ENCODE measurements at places on chromosomes 4 and X.

GRCh38 chrX:9728261-9728660 is 37.4 kb downstream of the GPR143 start:
- no peak for DNase-seq

GRCh38 chr4:33054161-33054560 is 2334.0 kb downstream of the PCDH7 start:
- DNase-seq, result no peak

DNA sequence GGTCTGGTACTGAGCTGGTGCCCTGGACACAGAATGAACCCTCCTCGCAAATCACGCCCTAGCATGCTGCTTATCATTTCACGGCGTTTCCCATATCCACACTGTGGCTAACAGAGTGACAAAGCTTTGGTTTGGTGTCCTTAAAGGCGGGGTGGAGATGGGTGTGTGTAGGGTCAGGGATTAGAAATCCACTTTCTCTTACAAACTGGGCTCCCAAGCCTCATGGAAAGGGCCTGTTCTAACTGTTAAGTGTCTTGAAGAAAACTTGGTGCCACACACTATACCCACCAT is 735 bp upstream of the CHRDL1 start:
- DNase-seq, result no peak

DNA sequence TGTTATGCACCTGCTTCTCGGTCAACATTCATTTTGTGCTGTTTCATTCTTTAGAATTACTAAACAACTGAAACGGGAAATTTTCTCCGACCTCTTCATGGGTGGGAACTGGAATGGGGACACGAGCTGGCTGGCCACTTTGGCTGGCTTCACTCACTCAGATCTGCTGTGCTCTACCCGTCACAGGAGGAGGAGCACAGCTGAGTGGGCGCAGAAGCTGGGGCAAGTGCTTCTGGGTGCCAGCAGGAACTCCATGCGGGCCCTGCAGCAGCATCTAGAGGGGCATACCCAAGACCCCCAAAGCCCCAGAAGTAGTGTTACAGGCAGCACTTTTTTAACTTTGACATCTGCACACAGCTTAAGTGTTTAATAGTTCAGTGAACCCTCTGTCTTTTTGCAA is 109.6 kb downstream of the TMEM144 start:
- DNase-seq, result no peak

DNA sequence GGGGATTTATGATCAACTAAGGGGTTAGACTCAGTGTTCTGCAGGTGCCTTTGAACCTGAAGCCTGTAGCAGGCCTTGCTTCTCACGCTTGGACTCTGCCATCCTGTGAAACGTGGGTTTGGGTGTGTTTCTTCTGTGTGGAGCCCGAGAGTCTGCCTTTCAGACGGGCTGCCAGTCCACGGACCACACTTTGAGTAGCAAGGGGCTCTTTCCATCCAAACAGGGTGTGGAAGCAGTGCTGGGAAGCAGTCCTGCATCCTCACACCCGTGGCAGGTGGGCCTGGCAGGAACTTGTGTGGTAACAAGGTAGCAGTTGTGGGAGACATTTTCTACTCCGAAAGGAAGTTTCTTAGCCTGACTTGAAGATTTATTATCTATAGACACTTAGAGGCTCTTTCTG is 22.7 kb downstream of the RGS12 start:
- DNase-seq, result no peak

DNA sequence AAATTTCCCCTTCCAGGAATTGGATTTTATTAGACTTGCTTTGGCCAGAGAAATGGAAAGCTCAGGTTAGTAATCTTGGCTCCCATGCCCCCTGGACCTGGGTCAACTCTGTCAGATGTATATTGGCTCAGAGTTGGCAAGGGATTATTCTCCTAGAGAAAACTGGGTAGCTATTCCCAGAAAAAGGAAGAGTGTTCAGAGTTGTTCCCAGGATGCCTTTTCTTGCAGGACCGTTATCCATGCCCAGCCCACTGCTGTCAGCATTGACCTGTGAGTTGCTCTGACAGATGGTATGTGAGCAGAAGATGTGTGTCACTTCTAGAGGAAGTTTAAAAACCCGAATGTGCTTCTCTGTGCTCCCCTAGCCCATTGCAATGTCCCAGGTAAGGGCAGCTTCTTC is 509.9 kb upstream of the ZFP42 start:
- DNase-seq, result no peak

GRCh38 chrX:20620306-20620705 is 353.6 kb upstream of the RPS6KA3 start:
- DNase-seq, result peak; percentile 7

DNA sequence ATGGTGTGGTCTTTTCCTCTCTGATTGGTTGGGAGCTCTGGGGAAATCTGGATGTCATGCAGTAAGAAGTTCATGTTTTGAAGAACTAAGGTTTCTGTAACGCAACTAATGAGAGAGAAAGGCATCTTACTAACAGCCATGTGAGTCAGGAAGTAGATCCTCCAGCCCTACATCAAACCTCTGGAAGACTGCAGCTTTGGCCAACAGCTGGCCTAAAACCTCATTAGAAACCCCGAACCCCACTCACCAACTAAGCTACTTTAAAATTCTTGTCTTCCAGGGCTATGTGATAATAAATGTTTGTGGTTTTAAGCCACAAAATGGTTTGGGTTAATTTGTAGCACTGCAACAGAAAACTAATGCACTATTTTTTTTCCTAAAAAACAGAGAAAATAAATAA is 549.0 kb upstream of the GRID2 start:
- DNase-seq, result peak; percentile 69

- DNase-seq, result no peak
These were observed 42.1 kb downstream of the VAMP7 start for GRCh38 chrX:155923200-155923599.

GRCh38 chr4:97786306-97786920 is 356.9 kb downstream of the STPG2 start:
- DNase-seq, result no peak

DNA sequence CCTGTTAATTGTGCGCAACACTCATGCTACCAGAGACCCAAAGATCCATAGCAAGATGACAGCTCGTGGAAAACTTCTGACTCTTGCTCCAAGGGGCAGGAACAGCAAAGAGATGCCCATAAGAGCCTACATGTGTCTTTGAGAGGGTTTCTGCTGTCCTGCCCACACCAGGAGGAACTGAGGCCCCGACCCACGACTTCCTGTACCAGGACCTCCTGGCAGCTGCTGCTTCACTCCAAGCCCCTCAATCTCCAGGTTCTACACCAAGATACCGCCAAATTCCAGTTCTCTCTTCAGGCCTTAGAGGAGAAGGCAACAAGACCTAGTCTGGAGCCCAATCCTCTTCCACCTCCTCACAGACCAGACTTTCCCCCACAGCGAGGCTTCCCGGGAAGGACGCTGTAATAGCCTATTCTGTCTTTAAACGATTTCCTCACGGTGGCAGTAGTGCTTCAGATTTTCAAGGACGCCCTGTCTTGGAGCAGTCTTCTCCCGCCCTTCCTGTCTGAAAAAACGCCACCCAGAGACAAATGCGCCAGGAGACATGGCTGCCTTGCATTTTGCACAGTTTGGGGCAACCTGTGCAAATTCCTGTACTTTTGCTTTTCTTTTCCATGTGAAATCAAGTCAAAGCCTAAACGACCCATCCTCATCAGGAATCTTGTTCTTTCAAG is 230.2 kb upstream of the STK26 start:
- no peak for DNase-seq

GRCh38 chr4:99507762-99508161 is 3.1 kb upstream of the C4orf17 start:
- no peak for DNase-seq

DNA sequence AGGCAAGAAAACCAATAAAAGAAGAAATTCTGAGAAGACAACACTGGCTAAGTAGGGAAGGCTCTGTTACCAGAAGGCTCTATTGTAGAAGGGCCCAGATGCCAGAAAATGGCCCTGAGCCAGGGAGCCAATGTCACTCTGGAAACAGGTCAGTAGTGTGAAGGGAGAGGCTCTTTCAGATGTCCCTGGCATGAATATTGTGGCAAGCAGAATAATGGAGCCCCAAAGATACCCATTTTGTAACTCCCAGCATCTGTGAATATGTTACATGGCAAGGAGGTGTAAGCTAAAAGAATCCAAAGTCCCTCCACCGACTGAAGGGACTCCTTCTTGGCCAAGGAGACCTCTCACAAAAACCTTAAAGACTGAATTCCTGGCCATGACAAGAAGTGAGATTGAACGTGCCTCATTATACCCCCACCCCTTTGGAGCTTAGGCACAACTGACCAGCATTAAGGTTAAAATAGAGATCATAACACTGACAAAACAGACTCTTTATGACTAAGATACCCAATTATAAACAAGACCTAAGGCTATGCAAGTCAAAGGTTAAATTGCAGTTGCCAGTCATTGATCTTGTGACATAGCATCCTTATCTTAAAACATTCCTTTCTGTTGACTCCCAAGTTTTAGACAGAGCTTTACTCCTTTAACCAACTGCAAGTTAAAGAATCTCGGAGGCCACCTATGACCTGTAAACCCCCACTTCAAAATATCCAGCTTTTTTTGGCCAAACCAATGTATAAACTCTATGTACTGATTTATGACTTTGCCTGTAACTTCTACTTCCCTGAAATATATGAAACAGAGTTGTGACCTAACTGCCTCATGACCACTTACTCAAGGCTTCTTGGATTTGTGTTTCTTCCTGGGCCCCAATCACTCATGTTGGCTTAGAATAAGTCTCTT is 42.2 kb upstream of the SMIM10 start:
- peak; percentile 97 for DNase-seq

DNA sequence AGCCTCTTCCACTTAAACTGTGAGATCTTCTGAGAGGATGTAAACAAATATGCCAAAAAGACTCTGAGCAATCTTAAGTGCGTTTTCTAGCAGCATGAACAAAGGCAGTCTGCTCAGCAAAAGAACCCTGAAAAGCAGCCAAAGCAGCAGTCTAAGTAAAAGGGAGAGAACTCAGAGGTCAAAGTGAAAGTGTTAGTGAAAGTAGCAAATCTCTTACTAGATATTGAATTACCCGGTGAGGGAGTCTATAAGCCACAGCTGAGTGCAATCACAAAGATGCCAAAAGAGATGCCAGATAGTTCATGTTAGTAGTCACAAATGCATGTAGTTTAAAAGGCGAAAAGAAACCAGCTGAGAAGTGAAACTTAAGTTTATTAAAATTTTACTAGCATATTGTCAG is 7.9 kb upstream of the GNRHR start:
- DNase-seq, result peak; percentile 20

GRCh38 chrX:38127961-38128360 is 92.7 kb downstream of the SRPX start:
- DNase-seq, result no peak

- peak; percentile 79 for DNase-seq
These were observed 25.1 kb downstream of the ARL13A start for GRCh38 chrX:100994352-100995281.

DNA sequence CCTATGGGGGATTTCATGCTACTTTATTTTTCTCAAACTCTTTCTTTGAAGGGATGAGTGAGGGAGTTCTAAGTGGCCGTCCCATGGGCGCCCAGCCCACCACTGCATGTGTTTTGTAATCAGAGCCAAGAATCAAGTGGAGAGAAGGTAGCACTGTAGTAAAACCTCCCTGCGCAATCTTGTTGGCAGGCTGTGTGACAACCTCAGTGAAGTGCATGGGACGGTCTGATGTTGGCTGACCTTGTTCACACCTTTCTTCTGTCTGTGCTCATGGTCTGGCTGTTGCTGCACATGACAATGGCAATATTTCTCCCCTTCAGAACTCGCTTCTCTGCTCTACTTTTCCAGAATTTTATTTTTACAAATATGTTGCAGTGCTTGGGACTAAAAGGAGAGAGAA is 71.2 kb upstream of the SHISA3 start:
- no peak for DNase-seq

DNA sequence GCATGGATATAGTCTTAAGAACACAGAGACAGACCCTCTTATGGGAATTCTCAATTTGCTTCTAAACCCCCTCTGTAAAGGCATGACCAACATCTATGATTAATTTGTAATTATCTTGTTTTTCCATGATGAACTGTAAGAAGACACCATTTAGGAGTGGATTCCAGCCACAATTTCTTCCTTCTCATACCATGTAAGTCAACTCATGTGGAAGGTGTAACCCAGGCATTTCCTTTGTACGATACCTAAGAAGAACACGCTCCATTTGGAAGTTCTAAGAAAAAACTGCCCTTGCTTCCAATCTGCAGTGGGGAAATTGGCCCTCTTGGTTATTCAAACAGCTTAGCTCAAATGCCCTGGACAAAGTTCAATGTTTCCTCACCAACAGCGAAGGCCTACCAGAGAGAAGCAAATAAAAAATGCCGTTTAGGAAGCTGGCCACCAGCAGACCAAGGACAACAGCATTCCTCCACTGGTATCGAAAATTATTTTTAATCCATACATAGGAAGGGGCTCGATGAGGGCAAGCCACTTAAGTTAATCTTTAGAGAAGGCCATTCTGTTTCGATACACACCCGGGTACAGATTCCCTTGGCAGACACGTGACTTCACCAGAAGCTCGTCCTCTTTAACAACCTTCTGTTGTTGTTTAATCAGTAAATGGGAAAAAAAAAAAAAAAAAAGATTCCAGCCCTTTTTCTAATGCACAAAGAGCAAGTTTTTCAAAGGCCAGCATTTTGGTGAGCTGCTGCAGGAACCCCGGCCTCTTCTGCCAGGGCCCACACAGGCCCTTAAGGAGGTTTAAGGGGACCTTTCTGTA is 2.6 kb downstream of the DHRSX start:
- DNase-seq, result peak; percentile 34

DNA sequence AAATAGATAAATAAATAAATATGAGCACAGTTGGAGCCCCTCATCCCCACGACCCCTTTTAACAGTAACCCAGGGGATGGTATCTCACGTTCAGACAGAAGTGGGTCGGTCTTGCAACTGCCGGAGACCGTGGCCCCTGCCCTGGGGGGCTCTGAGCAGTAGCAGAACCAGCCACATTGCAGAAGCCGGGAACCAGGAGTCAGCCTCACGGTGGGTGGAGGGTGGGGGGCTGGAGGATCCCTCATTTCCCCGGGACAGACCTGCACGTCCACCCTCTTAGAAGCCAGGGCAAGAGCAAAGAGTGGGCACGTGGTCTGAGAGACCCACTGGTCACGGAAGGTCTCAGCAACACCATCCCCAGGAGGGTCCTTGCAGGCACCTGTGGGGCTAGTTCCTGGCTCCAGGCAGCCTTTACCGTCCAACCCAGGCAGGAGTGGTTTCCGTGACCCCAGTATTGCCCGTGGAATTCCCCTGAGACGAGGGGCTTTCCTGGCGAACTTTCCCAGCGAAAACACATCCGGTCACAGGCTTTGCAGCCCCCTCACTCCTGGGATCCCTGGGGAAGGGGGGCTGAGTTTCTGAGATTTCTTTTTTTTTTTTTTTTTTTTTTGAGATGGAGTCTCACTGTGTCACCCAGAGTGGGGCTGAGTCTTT is 8.8 kb upstream of the IL3RA start:
- DNase-seq, result no peak

DNA sequence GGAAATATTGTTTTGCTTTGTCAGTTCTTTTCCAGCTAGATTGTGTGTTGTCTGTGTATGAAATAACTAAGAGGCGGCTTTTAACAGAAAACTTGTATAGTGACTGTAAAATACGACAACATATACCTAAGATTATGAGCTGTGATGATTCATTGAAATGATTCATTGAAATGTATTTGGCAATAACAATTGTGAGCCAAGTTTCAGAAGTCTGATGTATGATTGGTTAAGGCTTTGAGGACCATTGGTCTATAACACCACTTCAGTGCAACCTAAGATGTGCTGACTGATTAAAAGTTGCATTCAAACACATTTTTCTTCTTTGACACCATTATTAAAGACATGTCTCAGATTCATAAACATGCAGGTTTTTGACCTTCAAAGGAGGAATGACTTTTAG is 76.6 kb downstream of the PTPN13 start:
- peak; percentile 81 for DNase-seq

Measured in amniotic epithelial cell (primary cell).